NCI-H526 (cell line): ENCODE measurements at places on chromosomes 2 and 18.

DNA sequence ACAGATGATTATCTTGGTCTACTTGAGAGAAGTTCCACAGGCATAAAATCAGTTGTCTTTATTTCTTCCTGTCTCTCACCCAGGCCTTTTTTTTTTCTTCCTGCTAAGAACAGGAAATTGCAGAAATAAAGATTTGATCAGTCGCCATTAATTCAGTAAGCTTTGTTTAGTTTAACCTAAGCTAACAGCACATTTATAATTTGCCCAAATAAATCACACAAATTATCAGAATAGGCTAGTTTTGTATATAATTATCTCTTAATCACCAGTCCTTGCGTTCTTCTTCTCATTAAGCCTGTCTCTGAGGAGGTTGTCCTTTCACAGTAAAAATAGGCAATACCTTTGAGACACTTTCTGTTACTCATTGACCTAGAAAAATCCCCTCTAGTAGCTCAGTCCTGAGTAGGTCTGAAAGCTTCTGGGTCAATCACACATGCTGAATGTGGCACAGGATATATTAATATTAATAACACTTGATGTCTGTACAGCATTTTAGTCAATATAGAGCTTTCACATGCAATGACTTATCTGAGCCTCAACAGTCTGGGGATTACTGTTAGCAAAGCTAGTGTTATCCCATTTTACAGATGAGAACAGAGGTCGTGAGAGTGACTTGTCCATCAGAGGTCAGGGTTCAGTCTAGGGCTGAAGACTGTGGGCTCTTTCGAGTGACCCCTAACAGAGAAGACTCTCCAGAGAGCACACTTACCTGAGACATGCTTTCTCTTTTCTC, 11.2 kb upstream of the STK17B start:
- DNase-seq: no peak

GRCh38 chr2:144510294-144510991, 9.5 kb downstream of the ZEB2 start:
- peak; percentile 46 for DNase-seq

- no peak for DNase-seq
Measured at GRCh38 chr18:64752707-64753106, 603.8 kb upstream of the LINC00305 start.

- no peak for DNase-seq
Measured at GRCh38 chr18:3726238-3726951, 276.4 kb downstream of the TGIF1 start.
